ENCODE measurements at places on chromosomes 3 and 15.

DNA sequence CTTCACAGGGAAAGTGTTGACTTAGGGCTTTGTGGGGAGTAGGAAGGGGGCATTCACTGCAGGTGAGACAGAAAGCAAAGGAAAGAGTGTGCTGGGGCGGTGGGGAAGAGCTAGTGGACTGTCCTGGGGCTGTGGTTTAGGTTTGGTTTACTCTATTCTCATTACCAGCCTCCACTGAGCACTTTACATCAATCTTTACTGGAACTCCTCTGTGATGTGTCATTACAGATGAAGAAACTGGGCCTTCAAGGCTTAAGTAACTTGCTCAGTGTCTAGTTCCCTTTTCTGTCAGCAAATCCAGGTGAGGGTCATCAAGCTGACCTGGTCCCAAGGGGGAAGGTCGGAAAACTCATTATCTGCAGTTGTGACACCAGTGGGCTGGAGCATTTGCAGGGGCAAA is 120.2 kb upstream of the PFN2 start:
- no peak for DNase-seq

- no peak for DNase-seq
Observed at GRCh38 chr15:73273181-73274002, 95.4 kb downstream of the HCN4 start.

DNA sequence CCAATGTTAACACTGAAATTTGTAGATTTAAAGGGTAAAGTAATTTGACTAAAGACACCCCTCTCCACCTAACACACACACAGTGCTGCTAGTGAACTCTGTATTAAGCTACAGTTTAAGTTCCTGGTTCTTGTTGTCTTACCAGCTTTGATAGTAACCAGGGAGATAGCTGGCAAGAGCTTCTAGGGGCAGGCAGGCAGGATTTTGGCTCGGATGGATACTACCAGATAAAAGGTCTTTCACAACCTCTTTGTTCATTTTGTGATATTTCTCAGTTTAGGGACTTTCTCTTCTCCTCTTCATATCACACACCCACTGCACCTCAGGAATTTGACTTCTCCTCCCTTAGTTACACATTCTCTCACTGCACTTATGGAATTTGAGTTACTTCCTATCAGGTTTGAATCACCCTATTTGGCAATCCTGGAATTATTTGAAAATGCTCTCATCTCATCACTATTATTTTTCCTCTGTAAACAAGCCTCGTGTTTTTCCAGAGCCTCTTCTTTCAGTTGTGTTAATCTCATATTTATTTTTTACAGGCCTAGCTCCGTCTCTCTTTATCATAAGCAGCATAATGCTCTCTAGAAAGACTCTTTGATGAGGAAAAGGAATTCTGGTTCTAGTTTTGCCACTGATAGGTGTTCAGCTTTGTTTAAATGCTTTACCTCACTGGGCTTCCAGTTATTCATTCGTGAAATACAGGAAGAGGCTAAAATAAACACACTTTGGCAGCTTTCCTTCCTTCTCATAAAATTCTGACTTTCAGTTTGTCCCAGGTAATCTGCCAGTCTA is 23.0 kb upstream of the CLDN1 start:
- DNase-seq: no peak

GRCh38 chr3:61627768-61628185 is 66.4 kb downstream of the PTPRG start:
- no peak for DNase-seq

- no peak for DNase-seq
Observed at GRCh38 chr15:38475361-38475760, 21.4 kb downstream of the FAM98B start.

GRCh38 chr3:31462050-31462569 is 70.6 kb upstream of the STT3B start:
- no peak for DNase-seq

GRCh38 chr3:40597441-40597840 is 72.7 kb downstream of the ZNF621 start:
- DNase-seq: no peak

DNA sequence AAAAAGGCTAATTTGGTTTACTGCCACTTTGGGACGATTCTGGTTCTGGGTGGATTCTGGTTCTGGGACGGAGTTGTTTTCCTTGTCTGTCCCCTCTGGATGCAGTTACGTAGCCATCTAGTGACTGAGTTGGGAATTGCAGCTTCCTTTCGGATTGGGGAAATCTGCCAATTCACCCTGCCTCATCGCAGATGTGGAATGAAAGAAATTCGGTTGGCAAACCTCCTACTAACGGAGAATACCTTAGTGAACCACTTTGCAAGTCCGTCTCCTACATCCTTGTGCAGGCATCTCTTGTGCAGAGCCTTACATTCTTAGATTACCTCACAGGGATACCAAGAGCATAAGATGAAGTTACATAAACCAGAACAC is 31.5 kb upstream of the AP4E1 start:
- no peak for DNase-seq

DNA sequence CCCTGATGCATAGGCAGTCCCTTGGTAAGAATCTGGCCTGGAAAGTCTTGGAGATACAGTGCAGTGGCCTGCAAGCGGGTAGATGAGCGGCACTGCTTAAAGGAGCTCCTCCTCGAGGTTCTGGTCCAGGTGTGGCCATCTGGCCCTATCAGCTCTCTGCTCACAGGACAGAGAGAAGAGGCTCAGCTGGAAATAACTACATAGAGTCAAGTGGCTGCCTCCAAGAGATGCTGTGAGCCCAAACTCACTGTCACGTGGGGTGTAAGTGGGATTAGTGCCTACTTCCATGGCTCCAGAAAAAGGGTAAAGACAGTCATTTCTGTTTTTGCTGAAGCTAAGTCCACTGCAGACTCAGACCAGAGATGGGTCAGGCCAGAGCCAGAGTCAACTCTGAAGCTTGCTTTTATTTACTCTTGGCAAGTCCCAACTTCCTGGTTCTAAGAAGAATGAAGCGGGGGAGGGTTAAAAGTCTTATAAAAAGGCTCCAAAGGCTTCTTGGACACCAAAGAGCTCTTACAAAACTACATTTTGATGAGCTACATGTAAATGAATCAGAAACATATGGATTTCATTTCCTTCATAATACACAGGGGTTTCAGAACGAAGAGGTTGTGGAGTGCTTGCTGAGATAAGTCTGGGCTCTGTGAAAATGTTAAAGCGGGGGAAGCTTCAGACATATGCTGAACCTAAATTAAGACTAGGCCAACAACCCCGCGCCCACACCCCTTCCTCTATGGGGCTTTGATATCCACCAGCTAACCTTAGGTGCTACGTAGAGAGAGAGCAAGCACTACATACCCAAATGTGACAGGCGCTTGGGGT is 77.1 kb downstream of the PDZRN3 start:
- no peak for DNase-seq

- no peak for DNase-seq
Observed at GRCh38 chr15:45863881-45864580, 229.2 kb downstream of the SQOR start.

DNA sequence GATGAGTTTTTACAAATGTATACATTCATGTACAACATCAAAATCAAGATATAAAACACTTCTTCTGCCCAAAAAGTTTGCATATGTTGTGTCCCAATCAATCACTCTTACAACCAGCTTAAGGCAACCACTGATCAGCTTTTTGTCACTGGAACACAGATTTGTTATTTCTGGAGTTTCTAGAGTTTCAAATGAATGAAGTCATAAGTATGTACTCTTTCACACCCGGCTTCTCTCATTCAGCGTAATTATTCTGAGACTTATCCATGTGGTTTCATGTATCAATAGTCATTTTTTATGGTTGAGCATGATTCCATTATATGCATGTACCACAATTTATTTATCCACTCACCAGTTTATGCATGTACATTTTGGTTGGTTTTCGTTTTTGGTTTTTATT is 53.0 kb upstream of the CORO2B start:
- DNase-seq: no peak

GRCh38 chr15:95085056-95085455 is 853.7 kb downstream of the MCTP2 start:
- no peak for DNase-seq

GRCh38 chr15:74549816-74550215 is 8.8 kb downstream of the ARID3B start:
- DNase-seq: no peak

DNA sequence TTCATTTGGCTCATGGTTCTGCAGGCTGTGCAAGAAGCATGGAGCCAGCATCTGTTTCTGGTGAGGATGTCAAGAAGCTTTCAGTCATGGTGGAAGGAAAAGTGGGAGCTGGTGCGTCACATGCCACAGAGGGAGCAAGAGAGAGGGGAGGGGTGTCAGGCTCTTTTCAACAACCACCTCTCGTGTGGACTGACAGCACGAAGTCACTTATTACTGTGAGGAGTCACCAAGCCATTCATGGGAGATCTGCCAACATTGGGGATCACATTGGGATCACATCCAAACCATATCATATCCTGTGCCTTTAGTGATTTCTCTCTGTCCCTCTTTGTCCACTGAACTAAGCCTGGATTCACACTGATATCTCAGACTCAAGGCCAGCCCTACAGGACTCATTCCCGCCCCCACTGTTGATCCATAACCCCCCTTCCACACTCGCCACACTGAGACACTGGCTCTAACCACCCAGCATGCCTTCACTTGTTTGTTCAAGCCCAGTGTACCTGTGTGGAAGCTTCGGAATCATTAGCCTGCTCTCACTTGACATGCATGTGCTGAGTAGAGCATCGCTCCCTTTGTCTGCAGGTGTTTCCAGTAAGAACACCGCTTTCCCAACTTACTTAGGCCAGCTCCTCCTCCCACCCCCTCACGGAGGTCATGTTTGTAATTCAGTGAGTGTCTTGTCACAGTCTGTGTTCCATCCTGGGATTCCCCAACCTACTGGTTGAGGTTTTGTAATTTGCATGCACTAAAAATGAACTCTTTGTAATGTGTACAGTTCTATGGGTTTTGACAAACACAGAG is 132.2 kb downstream of the KLF13 start:
- DNase-seq: no peak

DNA sequence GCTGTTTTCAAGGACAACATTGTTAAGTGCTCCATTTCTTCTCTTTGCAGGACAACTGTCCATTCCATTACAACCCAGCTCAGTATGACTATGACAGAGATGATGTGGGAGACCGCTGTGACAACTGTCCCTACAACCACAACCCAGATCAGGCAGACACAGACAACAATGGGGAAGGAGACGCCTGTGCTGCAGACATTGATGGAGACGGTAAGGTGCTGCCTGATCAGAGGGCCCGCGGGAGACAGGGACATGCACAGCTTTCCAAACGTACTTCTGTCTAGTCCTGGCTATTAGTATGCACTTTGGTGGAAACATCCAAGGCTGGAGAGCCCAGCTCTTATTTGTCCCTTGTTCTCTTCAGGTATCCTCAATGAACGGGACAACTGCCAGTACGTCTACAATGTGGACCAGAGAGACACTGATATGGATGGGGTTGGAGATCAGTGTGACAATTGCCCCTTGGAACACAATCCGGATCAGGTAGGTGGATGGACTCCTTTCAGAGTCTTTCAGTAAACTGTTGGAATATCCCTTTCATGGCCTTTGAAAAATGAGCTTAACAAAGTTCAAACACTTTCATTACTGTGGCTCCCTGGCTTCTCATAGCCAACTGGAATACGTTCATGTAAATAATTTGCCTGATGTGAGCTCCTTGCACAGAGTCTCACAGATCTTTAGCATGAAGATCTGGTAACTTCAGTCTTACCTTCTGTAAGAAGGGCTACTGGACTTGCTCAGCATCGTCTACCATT is 10.4 kb downstream of the THBS1 start:
- DNase-seq: no peak

DNA sequence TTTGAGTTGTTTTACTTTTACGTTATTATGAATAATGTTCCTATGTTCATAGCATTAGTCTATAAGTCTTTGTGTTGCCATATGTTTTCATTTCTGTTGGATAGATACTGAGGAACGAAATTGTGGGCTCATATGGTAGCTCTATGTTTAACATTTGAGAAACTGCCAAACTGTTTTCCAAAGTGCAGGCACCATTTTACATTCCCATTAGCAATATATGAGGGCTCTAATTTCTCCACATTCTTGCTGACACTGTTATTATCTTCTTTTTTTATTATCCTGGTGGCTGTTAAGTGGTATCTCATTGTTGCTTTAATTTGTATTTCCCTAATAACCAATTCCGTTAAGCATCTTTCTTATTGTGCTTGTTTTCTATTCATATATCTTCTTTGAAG is 1.8 kb upstream of the PIK3R4 start:
- DNase-seq: no peak

DNA sequence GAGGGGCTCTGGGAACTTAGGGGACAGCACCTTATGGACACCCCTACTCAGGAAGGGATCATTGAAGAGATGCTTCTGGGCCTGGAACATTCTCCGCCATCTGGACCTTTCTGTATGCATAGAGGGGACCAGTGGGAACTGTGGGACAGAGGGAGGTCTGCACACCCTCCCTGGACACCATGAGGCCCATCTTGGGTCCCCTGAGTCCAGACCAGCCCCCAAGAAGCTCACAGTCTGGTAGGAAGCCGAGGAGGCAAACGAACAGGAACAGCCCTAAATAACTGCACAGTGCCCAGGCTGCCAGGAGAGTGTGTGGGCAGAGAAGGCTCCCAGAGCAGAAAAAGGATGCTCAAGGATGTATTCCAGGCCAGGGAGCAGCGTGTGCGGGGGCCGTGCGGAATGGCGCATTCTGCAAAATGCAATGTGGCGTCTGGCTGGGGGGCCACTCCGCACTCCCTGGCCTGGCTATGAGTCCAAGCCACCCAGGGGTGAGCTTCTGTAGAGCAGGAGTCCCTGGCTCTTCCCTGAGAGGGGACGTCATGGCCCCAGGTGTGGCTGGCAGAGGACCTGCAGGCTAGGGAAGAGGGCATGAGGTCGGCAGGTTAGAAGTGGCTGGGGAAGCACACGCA is 24.5 kb upstream of the KLF13 start:
- no peak for DNase-seq

DNA sequence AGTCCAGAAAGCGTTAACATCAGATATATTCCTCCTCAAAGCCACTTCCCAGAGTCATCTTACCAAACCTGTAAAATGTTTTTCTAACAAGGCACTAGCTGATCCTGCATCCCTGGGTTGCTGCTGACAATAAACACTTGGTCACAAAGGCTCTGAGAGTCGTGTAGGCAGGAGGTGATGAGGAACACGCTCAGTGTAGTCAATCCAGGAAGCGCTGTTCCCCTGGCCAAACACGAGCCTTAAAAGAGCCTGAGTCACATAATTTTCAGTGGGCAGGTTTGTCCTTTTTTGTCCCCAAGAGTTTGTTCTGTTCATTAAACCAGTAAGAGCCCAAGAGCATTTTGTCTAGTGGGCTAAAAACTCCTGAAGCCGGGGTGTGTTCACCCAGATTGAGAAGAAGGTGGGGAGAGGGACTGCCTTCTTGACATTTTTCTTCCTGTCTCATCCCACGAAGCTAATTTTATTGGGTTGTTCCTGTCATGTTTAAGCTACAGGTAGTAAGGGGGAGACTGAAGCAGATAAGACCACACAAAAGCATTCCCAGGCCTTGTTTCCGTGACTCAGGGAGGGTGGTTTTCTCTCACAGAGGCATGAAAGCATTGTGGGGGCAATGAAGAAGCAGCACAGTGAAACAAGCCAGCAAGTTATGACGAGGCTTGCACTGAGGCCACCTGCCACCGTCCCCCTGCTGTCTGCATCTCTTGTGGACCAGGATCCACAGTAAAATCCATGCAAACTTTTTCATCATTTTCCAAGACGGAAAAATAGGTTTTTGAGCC is 73.7 kb downstream of the FOXB1 start:
- no peak for DNase-seq
